NCI-H1417 (cell line): ENCODE measurements at places on chromosomes 1 and 21.

DNA sequence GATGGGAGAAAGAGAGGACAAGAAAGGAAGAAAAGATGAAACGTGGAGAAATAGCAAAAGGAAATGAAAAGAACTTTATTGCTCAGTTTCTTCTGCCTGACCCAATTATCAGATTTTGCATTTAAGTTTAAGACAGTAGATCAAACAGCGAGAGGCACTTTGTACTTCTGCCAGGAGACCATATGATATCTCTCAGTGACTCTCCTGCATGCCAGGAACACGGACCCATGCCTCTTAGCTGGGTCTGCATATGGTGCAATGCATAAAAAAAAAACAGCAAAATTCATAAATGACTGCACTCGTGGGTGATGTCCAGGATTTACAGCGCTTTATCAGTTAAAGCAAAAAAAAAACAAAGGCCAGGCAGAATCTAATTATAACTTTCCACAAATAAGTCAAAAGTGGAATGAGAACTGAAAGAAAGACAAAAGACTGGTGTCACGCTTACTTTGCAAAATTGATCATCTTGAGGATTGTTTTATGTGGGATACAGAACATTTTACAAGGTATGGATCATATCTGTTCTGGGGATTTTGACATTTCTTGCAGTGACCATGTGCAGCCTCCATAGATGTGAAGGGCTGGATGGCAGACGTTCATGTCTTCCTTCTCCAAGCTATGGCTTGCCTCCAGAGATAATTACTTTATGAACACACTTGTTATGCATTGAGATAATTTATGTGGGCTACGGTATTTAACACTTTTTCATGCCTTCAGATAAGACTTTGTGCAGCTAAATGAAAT, 79.5 kb downstream of the RUNX1 start:
- no peak for DNase-seq

DNA sequence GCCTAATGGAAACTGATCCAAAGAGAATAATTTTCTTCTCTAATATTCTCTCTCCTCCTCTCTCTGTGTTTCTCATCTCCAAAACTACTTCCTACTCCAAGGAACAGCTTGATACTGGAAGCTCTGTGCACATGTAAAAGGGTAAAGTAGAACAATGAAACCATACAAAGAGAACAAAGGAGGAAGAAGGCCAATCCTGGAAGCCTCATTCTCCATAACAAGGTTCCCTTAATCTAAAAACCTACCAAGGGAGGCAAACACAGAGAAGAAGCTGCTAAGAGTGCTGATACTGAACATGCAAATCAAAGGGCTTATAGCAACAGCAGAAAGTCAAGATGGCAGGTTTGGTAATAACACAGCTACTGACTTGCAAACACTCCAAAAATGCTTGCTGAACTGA, 44.4 kb downstream of the SIPA1L2 start:
- DNase-seq: peak; percentile 36

DNA sequence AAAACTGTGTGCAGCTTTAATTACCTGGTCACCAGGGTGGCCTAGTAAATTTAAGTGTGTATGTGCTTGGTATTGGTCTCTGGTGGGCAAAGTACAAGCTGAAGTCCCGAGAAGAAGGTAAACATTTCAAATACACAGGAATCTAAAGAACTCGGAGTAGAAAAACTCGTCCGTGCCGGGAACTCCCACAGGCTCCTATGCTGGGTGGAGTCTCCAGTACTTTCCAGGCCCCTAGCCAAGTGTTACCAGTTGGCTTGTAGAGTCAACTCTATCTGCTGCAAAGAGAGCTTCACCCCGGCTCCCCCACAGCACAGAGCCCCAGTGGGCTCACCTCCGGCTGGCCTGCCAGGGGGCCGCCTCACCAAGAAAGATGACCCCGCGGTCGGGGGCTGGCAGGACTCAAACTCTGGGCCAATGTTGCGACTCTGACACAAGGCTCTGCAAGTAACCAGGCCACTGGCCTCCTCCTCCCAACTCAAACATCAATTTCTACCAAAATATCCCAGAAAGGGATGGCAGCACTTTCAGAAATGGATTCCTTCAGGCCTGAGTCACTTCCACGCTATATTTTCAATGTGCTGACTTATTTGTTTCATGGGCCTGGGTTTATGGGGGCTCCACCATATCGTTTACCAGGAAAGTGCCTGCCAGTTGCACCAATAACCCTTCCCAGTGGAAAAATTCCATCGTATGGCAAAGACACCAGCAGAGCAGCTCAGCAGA, 73.9 kb downstream of the SLC66A1 start:
- DNase-seq: no peak

DNA sequence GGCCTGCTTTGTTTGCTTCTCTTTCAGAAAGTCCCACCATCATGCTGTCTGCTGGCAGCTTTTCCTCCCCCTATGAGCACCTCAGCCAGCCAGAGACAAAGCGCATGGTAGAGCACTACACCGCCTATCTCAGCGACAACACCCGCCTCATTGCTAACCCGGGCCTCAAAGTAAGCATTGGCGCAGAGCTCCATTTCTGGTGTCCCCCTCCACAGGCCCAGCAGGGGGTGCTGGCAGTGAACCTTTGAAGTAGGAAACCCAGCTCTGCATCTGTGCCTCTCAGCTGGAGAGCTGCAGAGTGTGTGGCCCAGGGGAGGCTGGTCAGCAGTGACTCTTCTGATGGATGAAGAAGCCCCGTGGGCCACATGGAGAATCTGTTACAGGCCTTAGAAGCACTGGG, 81.2 kb upstream of the RAVER2 start:
- no peak for DNase-seq

GRCh38 chr21:14869984-14870852, 194.6 kb downstream of the NRIP1 start:
- no peak for DNase-seq

DNA sequence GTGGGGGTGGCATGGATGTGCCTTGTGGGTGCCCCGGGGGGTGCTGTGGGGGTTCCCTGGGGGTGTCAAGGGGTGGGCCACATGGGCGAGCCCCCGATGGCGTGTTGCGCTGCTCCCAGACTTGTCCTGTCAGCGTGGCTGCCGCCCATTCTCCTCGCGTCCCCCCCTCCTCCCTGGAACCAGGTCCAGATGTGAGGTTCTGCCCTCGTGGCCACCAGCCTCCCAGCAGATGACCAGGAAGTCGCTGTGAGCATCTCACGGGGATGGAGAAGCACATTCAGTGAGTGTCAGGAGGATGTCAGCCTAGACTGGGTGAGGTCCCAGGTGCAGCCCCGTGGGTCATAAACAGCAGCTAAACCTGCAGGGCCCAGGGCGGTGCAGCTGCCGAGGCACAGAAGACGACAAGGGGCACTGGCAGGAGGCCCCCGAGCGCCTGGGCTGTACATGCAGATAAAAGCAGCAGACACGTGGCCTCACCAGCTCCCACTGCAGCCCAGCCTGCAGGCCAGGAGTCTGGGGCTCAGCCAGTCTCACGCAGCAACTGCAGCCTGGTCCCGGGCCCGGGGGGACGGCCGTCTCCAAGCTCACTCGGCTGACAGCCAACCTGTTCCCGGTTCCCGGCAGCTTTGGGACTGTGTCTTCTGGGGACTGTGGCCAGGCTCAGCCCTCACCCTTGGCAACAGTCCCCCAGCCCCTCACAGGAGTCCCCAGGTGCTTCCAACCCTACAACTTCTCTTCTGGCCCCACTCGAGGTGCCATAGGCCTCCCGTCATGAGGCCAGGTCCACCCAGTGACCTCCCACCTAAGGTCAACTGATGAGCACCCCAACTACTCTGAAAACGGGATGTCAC, 17.5 kb upstream of the COL6A2 start:
- DNase-seq: no peak

DNA sequence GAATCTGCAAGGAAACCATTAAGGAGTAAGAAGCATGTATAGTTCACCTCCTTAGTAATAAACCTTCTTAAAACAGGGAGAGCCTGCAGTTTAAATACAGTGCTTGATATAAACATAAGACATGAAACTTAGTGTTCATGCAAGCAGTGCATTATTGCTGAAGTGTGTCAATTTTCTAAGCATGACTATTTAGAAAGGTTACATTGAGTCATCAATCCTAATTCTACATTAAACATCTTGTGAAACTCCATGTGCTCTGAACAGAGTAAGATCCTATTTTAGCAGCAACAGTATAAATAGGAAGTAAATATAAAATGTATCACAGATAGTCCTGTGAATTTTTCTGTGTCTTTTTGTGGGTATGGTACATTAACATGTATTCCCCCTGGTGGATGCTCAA, 135.5 kb downstream of the ESRRG start:
- DNase-seq: no peak

GRCh38 chr1:26378088-26378878, 5.7 kb upstream of the ZNF683 start:
- DNase-seq: no peak

DNA sequence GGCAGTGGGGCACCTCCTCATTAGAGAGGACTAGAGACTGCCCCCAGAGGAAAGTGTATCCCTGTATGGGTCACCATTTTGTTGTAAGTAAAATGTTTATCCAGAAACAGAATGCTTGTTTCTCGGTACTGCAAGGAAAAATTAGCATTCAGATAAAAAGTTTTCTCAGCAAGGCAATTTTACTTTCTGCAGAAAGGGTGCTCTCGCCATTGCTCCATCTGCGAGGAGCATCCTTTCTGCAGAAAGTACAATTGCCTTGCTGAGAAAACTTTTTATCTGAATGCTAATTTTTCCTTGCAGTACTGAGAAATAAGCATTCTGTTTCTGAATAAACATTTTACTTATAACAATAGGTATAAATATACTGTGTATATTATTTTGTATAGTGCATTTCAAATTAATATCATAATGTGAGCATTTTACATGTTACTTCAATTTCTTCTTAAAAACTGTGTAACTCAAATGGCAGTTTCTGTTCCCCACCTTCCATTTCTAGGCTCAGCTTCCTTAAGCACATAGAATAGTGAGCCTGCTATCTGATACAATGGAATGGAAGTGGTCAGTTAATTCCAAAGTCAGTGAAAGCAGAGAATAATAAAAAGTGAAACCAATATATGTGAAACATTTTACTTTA, 76.5 kb upstream of the DESI2 start:
- DNase-seq: no peak

DNA sequence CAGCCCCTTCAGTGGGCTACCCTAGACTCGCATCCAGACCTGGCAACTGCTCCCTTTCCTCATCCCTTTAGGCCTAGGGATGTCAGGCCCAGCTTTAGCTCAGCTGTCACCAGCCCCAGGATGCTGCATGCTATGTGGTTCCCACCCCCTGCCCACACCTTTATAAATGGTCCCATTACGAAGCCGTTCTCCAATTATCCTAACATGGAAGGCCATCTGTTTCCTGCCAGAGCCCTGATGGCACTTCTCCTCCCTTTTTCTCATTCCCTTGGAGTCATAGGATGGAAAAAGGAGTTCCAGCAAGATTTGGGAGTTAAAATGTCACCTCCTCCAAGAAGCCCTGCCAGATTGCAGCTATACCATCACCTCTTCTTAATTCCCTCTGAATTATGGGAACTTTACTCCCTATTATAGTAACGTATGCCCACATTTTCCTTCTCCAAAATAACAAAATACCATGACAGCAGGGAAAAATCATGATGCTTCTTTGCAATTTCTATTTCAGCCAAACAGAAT, 205.0 kb upstream of the GRIK3 start:
- peak; percentile 57 for DNase-seq

GRCh38 chr1:37128091-37128490, 93.8 kb upstream of the GRIK3 start:
- DNase-seq: no peak

DNA sequence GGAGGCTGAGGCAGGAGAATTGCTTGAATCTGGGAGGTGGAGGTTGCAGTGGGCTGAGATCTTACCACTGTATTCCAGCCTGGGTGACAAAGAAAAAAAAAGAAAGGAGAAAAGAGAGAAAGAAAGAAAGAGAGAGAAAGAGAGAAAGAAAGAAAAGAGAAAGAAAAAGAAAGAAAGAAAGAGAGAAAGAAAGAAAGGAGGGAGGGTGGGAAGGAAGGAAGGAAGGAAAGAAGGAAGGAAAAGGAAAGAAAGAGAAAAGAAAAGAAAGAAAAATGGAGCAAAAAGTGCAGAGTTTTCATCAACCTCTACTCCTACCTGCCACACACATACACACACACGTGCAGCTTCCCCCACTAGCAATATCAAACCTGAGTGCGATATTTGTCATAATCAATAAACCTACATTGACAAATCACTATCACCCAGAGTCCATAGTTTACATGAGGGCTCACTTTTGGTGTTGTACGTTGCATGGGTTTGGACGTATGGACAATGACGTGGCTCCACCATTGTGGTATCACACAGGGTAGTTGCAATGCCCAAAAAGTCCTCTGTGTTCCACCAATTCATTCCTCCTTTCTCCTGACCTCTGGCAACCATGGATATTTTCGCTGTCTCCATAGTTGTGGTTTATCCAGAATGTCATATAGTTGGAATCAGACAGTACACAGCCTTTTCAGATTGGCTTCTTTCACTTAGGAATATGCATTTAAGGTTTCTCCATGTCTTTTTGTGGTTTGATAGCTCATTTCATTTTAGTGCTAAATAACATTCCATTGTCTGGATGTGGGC, 36.5 kb downstream of the EVA1C start:
- no peak for DNase-seq

DNA sequence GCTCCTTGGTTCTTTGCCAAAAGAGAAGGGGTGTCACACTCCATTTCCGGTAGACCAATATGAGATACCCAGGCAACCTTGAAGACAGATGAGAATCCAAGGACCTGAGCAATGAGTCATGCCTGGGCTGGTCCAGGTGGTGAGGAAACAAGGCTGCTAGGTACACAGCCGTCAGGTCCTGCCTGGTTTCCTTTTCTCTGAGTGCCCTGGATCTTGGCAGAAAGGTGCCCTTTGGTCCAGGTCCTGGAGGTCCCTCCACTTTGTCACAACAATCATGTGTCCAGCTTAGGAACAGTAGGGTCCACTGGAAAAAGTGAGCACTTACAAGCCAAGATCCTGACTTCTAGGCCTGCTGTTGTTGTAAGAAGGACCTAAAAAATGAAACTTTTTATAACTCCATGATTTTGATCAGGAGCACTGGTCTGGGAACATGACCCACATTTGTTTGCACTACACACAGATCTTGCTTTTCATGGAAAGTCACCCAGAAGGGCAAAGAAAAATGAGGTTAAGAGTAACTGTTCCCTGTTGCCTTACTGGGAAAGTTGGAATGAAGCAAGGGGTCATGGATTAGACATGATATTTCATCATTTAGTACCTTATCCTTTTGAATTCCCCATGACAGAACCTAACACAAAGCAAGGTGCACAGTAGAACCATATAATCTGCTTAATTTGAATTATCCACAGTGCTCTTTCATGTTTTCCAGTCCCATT, 94.7 kb downstream of the PAPPA2 start:
- no peak for DNase-seq

DNA sequence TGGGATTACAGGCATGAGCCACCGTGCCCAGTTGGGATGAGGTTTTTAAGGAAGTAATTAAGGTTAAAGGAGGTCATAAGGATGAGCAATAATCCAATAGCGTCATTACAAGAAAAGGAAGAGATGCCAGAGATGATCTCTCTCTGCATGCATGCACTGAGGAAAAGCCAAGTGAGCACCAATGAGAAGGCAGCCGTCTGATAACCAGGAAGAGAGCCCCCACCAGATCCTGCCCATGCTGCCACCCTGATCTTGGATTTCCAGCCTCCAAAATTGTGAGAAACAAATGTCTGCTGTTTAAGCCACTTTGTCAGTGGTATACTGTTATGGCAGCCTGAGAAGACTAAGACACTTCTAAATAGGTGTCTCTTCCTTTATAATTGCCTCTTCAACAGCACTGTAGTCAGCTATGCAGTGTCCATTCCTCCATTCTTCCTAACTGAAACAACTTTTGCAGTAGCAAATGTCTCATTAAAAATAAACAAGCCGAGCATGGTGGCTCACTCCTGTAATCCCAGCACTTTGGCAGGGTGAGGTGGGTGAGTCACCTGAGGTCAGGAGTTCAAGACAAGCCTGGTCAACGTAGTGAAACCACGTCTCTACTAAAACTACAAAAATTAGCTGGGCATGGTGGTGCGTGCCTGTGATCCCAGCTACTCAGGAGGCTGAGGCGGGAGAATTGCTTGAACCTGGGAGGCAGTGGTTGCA, 216.2 kb upstream of the RUNX1 start:
- no peak for DNase-seq
